HEK293T (cell line): ENCODE measurements at places on chromosomes 6 and 20.

GRCh38 chr6:45187836-45188235 is 140.3 kb upstream of the RUNX2 start:
- no peak for DNase-seq

- DNase-seq = no peak
These were observed 195.2 kb downstream of the LY86 start for GRCh38 chr6:6783721-6784120.

DNA sequence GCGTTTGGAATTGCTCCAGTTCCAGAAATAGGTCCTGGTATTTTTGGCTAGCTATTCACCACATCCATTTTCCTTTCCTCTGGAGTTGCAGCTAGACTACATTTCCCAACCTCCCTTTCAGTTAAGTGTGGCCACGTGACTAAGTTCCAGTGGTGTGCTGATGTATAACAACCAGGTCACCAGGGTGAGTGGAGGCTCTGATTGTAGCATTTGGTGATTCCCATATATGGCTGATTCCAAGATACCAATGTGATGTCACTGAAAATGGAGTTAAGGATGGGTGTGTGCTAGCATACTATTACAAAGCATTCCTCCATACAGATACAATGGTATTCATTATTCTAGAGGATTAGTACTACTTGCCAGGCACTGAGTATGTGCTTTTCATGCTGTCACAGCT is 49.7 kb upstream of the STK35 start:
- DNase-seq = no peak

GRCh38 chr6:92109256-92109655 is 1310.1 kb downstream of the EPHA7 start:
- DNase-seq = no peak

- DNase-seq = peak; percentile 59
These were observed 60.7 kb downstream of the SYNJ2 start for GRCh38 chr6:158042245-158042798.

DNA sequence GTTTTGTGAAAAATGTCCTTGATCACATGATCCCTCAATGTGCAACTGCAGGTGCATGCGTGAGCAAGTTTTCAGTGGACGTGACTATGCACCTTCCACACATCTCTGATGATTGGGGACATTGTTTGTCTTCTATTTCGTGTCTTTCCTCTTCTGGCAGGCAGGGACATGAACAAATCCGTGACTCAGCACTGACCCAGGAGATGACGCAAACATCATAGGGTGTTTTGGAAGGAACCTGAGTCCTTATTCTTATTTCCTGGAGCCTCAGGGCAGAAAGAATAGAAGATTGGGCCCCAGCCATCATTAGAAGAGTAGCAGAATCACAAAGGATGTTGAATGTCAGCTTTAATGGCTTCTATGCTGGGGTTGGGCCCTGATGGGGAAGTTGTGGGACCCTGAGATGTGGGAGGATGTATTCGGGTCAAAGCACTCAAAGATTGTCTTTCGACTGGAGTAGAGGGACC is 11.9 kb upstream of the SIRPD start:
- DNase-seq = no peak

DNA sequence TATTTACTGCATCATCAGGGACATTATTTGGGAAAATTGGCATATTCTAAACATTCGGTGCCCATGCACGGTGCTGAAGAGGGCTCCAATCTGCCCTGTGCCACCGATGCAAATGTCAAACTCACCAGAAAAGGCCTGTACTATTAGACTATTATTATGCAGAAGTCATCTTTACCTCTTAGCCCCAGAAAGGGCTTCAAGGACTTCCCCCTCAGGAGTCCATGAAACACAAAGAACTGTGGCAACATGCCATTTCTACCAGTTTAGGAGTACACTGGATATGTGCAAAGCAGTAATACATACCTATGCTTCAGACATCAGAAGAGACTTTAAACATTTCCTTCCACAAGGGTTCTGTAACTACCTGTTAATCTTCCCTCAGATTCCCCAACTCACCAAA is 8.6 kb downstream of the DIDO1 start:
- no peak for DNase-seq
